ENCODE measurements at places on chromosomes 3 and 15.
A peak's percentile ranks its signal among the peaks of the same experiment; 100 is the strongest.

- no peak for DNase-seq
These were observed 7.8 kb upstream of the STAC start for GRCh38 chr3:36372534-36372935.

DNA sequence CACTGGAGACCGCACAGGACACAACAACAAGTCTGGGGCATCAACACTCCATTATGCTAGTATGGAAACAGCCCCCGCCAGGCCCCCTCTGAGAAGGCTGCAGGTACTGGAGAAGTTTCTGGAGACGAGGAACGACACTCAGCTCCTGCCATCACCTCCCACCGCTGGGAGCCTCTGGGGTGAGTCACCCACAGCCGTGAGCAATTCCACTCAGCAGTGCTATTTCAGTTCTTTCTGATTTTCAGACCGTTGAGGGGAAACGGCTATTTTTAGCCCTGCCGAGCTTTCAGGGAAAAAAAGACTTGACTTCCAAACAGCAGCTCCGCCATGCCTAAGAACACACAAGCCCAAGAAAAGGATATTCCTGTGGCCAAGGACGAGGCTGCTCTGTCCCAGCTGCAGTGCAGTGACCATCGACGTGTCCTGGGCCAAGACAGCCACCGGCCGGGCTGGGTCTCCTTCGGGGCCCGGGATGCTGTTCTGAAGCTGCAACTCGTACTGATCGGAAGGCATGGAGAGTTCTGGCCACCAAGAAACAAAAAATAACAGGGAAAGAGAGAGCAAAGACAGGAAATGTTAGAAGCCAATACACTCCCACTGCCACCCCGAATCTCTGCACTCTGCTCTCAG, 40.8 kb downstream of the NUP210 start:
- DNase-seq: no peak

- DNase-seq: no peak
These were observed 13.9 kb downstream of the ELL3 start for GRCh38 chr15:43762824-43763223.

- no peak for DNase-seq
These were observed 144.7 kb upstream of the GADL1 start for GRCh38 chr3:31039145-31039544.

- DNase-seq: no peak
These were observed 755 bp downstream of the PDE8A start for GRCh38 chr15:84982301-84982920.

DNA sequence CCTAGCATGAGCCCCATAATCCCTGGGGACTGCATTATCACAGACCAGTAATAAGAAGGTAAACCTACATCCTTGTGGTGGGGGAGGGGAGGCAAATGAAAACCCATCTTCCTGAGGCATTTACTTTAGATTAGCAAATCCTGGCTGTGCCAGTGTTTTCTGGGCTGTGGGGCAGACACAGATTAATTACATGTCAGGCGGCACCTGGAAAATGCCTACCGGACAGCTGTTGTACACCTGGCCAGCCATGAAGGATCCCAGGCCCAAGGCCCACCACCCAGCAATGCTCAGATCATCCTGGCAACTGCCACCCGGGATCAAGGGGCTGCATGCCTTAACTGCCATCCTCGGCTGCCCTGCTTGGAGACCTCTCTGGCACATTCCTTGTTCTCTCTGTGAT, 59.1 kb upstream of the RASA2 start:
- no peak for DNase-seq

DNA sequence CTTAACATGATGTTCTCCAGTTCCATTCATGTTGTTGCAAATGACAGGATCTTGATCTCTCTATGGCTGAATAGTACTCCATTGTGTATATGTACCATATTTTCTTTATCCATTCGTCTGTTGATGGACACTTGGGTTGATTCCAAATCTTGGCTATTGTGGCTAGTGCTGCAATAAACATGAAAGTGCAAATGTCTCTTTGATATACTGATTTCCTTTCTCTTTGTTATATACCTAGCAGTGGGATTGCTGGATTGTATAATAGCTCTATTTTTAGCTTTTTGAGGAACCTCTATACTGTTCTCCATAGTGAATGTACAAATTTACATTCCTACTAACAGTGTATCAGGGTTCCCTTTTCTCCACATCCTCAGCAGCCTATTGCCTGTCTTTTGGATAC, 5.9 kb upstream of the RBP2 start:
- no peak for DNase-seq

DNA sequence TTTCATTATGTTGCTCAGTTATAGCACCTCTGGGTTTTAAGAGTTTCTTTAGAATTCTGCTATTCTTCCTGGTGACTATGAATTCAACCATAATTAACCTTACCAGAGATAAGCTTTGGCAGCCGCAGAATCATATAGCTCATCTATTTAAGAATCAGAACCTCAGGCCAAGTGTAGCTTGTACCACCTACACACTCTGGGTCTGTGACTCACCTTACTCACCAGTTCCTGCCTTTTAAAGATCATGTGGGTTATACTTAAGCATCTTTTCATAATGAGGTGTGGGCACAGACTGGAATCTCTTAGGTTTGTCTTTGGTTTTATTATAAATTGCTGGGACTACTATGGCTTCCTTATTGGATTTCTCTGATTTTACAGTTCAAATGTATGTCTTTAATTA, 21.9 kb downstream of the CDV3 start:
- DNase-seq: no peak

- no peak for DNase-seq
These were observed 290.0 kb downstream of the TLE3 start for GRCh38 chr15:69807721-69808120.

DNA sequence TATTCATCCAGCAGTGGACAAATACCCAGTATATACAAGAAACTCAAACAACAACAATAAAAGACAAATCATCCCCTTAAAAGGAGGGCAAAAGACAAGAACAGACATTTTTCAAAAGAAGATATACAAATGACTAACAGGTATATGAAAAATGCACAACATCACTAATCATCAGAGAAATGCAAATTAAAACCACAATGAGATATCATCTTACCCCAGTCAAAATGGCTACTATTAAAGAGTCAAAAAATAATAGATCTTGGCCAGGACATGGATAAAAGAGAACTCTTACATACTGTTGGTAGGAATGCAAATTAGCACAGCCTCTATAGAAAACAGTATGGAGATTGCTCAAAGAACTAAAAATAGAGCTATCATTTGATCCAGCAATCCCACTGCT, 16.9 kb downstream of the DHX36 start:
- DNase-seq: no peak

DNA sequence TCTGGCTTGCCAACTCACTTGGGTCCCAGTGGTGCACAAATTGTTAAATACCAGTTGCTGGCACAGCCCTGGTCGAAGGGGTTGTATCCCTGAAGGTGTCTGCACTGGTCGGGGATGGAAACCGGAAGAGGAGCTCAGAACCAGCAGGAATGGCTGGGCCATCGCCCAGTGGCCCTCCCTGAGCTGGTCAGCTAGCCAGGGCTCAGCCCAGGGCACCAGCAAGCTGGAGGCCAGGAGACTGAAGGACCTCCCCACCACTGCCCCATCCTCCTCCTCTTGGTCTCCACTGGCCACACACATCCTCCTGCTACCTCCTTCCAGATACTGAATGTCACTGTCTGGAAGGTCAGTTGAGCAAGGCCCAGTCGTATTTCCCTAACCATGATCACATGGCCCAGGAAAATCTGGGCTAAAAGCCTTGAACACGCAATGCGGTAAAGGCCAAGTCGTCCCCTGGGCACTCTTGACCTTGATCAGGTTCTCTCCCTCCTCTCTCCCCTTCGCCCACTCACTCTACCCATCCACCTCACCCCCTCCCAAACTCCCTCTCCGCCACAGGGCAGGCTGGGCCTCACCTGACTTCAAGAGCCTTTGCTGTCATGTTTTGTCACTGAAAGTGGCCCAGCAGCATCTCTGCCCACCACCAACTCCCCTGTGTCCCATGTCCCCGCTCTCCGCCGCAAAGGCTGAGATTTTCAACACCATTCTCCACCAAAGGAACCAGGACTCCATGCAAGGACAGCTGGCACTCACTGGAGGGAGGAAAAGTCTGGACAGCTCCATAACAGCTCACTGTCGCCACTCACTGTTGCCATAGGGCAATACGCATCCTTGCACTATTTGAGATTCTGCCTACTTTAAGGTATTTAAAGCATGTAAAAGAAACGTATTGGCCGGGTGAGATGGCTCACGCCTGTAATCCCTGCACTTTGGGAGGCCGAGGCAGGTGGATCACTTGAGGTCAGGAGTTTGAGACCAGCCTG, 12.1 kb downstream of the ZDHHC19 start:
- peak; percentile 47 for DNase-seq

DNA sequence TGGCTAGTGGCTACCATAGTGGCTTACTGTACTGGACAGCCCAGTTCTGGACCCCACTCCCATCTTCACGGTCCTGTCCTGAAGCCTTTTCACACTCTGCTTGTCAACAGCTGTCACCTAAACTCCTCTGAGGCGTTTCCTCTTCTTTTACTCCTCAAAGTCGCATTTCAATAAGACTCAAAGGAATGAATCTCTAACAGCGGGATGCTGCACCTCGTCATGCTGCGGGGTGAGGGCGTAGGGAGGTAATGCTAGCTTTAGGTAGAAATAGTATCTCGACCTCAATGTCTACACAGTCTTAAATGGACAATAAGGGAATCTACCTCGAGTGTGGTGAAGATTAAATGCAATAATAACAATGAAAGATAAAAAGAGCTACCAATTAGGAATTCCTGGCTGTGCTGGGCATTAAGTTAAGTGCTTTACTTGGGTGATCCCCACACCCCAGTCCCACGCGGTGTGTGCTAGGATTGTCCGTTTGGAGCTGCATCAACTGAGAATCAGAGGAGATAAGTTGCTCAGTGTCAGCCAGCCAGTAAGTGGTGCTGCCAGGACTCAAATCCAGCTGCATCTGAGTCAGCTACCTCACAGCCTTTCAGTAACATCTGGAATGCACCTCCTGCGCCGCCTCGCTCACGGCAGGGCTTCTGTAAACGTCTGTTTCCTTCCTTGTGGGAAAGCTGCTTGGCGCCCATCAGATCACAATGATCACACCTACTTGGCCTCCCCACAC, 14.0 kb downstream of the PLA2G4D start:
- DNase-seq: no peak

DNA sequence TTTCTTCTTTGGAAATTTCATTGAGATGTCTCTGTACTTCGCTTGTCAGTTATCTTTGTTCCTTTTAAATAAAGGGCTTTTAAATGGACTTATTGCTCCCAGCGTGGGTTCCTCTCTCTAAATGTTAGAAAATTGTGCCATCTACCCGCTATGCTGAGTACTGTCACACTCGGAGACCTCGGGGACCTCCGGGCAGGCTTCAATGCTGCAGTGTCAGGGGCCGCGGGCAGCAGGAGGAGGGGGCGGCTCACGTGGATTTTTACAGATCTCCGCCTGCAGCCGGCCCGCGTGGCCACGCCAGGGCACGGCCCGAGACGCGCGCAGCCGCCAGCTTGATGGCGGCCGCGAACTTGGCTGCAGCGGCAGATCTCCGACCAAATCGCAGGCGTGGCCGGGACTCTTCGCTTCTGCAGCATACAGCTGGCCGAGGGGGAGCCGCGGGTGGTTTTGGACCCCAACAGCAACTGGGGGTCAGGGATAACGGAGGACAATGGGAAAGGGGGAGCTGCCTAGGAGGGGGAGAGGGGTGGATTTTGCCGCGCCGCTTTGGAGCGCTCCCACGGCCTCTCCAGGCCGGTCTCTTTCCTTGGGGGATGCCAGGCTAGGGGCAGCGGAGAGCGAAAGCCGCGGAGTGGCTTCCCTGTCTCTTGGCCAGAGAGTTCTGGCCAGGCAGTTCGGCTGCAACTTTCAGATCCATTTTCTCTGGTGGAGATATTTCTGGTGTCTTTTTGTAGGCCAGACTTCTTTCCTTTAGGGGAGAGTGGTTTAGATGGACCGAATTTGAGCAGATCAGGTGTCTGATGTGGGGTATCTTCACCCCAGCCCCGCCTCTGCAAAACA, 15.3 kb downstream of the NR2F2 start:
- DNase-seq: peak; percentile 20

GRCh38 chr15:72307026-72307425, 12.9 kb downstream of the CELF6 start:
- DNase-seq: no peak

- DNase-seq: no peak
These were observed 54.8 kb downstream of the ZNF609 start for GRCh38 chr15:64515196-64515595.

GRCh38 chr3:64816355-64816754, 128.6 kb upstream of the ADAMTS9 start:
- no peak for DNase-seq

DNA sequence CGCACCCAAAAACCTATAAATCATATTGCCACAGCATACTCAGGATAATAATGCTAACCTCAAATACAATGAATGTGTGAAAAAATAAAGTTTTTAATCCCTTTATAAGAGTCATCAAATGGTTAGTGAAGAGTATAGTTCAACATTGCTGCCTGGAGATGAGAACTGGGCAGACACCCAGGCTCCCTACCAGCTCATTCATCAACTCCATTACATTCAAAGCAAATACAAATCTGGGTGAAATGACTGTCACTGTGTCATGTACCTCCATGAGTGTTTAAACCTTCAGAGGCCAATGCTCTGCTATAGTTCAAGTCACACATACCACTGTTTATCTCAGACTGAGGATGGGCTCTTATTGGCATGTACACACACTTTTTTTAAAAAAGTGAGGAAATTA, 167.2 kb upstream of the KCNMB2 start:
- no peak for DNase-seq

GRCh38 chr15:100861511-100861991, 18.1 kb upstream of the ALDH1A3 start:
- DNase-seq: no peak

- no peak for DNase-seq
These were observed 3.2 kb upstream of the SIAH2 start for GRCh38 chr3:150765949-150766720.

DNA sequence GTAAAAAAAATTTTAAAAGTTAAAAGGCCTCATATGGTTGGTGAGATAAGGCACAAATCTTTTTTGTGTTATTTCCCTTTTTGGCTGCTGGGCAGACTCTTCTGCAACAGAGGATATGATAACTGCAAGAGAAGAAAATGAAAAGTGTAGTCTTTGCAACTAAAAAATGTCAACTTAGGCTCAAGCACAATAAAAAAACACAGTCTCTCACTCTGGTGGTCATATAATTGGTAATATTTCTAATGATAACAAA, 15.4 kb downstream of the COMMD2 start:
- peak; percentile 46 for DNase-seq

DNA sequence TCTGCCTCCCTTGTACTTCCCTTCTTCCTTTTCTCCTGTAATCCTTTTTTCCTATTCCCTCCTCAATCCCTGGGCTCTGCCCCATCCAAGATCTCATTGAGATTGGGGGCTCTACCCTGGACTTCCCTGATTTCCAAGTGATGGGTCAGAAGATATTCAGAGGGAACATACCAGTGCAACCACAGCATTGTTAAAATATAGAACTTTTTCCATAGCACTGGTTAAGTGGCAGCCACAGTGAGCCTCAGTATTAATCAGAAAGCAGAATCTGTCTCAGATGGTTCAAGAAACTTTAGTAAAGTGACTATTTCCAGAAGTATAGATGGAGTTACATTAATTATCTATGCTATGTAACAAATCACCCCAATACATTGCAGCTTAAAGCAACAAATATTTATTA, 18.7 kb upstream of the SCN10A start:
- no peak for DNase-seq
